ENCODE measurements at places on chromosomes 6 and 20.

DNA sequence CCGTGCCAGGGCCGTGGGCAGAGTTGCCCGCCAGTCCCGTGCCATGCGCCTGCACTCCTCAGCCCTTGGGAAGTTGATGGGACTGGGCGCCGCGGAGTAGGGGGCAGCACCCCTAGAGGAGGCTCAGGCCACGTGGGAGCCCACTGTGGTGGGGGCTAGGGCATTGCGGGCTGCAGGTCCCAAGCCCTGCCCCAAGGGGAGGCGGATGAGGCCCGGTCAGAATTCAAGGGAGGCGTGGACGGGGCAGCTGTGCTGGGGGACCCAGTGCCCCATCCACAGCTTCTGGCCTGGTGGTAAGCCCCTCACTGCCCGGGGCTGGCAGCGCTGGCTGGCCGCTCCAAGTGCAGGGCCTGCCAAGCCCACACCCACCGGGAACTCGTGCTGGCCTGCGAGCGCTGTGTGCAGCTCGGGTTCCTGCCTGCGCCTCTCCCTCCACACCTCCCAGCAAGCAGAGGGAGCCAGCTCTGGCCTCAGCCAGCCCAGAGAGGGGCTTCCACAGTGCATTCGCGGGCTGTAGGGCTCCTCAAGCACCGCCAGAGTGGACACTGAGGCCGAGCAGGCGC, 317.8 kb downstream of the HAO1 start:
- DNase-seq, result no peak

GRCh38 chr20:48278961-48279481, 493.7 kb upstream of the SULF2 start:
- DNase-seq, result no peak

DNA sequence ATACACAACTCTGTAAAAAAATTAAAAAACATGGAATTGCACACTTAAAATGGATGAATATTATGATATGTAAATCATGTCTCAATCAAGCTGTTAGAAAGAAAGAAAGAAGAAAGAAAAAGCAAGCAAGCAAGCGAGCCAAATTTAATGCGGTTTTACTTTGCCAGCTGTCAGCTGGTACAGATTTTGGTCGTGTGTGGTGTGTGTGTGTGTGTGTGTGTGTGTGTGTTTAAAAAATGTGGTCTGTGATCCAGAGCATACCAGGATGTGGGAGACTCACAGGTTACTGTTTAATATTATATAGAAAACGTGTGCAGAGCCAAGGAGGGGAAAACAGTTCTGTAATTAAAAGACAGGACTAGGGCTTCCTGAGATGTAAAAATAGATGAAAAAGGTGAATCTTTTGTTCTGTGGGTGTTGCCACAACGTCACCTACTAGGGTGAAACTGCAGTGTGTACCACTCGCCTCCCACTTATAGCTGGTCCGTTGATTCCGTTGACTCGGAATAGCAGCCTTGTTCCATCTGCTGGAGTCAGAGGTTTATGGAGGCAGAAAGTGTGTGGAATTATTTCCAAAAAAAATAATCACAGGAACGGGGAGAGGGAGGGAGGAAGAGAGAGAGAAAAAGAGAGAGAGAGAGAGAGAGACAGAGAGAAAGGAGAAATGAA, 197.7 kb downstream of the BCAS1 start:
- DNase-seq, result no peak

DNA sequence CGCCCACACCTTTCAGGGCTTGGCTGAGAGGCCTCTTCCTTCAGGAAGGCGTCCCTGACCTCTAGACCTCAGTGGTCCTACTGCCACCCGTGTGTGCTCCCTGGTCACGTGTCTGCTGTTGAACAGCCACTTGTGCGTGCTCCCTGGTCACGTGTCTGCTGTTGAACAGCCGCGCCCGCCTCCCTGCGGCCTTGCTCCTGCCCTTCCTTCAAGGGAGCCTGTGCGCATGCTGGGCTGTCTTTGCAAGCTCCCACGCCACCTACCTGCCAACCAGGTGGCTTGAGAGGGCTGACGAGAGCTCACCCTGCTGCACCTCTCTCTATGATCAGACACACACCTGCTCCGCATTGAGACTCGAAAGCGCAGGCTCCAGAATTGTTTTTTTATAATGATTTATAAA, 179.3 kb downstream of the BMP7 start:
- peak; percentile 8 for DNase-seq

DNA sequence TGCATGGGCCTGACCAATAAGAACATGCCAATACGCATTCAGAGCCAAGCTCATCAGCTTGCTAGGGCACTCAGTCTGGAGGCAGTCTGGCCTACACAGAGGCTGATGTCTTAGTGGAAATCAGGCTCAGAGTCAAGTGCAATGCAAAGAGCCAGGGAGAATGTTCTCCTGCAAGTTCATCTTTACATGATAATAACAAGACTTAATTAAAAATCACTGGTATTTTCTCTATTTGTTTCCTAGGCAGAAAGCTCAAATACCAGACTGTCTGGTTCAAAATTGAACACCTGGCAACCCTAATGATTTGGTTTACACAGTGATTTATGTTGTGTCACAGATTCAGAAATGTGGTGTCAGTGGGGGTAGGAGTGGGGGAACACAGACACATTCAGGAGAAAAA, 689.3 kb upstream of the FLRT3 start:
- no peak for DNase-seq

- no peak for DNase-seq
Observed at GRCh38 chr6:3630258-3630835, 121.2 kb downstream of the PXDC1 start.

DNA sequence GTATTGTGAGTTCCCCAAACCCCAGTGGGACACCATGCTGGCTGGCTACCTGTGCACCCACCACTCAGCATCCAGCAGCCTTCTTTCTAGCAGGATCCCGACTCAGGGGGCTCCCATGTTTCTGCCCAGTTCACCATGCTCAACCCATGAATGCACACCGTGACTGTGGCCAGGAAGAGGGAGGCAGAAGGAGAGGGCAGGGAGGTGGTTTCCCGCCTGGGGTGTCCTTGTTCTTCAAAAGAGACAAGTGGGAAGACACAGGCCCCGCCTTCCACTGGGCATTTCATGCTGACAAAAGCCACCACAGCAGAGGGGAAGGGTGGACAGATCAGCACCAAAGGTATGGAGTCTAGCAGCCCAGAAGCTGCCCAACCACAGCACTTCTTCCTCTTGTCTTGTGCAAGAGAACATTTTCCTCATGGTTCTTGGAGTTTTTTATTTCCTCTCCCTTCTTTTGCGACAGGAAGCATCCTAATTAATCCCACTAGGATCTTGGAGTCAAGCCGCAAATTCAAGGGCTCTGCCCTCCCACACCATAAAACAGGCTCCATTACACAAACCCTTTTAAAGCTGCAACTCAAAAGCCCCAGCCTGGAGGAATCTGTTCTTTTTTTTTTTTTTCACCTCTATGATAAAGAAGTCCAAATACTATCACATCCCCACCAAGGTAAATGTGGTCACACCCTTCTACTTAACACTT, 13.5 kb upstream of the ANKRD60 start:
- no peak for DNase-seq

DNA sequence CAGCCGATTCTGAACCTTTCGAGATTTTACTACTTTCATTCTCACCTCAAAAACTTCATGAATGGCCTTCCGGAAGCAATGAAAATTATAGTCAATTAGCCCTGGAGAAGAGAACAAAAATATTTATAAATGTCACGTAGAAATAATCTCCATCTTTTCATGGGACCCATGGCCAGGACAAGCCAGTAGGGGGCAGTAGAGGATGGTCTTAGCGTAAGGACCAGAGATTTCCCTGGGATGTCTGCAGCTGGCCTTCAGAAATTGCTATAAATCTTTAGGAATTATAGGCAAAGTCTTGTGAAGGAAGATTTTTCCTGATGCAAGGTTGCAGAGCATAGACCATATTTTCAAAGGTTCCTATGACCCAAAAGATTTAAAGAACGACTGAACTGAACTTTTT, 15.6 kb upstream of the UBE2J1 start:
- DNase-seq, result peak; percentile 35

- no peak for DNase-seq
Observed at GRCh38 chr6:165298875-165299274, 10.5 kb downstream of the C6orf118 start.

GRCh38 chr6:79377888-79378348, 143.4 kb upstream of the HMGN3 start:
- peak; percentile 20 for DNase-seq

GRCh38 chr20:63846128-63846771, 15.0 kb upstream of the ABHD16B start:
- DNase-seq, result no peak

- DNase-seq, result no peak
Observed at GRCh38 chr6:166296035-166296883, 11.9 kb downstream of the PRR18 start.

GRCh38 chr6:35181308-35181932, 32.3 kb upstream of the SCUBE3 start:
- DNase-seq, result peak; percentile 28

GRCh38 chr6:123986938-123987337, 183.3 kb downstream of the NKAIN2 start:
- DNase-seq, result no peak

All from large intestine (tissue), 12 donors.